ENCODE measurements at places on chromosomes 1 and 21.
A peak's percentile ranks its signal among the peaks of the same experiment; 100 is the strongest.

DNA sequence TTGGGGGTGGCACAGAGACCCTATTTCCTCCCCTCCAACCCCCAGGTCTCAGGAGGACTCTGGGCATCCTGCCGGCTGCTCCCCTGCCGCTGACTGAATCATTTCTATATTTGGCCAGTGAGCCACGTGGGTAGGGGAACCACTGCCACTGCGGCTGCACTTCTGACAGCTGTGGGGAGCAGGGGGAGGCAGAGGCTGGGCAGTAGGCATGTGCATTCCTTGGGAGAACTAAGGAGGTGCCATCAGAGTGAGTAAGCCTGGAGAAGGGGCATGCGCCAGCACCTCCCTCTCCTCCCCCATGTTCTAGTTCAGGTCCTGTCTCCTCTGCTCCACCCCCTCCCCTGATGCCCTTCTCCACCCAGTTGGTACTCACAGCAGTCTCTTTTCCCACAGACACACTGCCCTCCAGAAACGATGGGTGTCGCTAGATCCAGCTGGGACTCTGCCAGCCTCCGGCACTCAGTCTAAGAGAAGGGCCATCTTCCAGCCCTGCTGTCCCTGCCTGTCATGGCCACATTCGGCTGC is 12.0 kb downstream of the PPFIA4 start:
- DNase-seq = no peak

DNA sequence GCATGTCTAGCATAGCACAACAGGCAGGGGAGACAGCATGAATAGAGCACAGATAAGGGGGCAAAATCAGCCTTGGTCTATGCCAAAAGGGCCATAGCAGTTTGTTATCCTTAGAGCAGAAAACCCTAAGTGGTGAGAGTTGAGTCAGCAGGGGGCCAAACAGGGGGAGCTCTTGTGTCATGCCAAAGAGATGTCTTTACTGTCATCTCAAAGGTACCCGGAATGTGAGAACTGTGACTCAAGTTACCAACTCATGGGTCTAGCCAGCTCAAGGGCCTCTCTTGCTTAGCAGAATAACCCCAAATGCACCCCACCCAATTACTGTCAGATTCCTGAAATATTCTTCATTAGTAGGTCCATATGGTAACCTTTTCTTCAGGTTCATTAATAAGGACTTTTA is 45.9 kb upstream of the NRDC start:
- DNase-seq = peak; percentile 6

- DNase-seq = no peak
These were observed 181.5 kb downstream of the PLPP3 start for GRCh38 chr1:56397811-56398231.

DNA sequence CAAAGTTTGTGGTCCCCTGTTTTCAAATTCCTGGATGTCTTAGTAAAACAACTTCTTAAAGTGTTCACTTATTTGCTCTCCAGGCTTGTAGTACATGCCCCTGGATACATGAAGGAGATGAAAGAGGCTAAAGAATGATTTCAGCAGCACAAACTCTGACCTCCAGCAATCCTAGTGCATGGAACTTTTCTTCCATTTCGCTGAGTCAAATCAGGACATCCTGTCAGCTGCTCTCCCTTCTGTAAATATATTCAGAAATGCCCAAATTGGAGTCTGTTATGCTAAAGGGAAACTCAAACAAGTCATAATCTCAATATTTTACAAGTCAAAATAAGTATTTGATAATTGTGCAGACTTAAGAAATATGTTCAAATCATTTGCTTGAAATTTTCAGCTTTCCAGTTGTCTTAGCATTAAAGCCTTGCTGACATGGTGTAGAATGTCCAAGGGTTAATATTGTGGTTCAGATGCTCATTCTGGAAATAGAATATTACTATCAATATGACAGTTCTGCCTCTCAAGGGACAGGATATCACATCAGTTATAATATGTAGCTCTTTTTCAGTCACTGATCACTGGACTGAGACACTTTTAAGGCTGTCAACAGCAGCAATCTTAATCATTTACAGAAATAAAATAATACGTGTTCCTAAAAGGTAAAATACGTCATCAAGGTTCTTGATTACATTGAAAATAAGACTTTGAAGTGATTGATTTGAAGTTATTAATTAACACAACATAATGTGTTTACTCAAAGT is 1157.3 kb downstream of the PLA2G4A start:
- DNase-seq = no peak

DNA sequence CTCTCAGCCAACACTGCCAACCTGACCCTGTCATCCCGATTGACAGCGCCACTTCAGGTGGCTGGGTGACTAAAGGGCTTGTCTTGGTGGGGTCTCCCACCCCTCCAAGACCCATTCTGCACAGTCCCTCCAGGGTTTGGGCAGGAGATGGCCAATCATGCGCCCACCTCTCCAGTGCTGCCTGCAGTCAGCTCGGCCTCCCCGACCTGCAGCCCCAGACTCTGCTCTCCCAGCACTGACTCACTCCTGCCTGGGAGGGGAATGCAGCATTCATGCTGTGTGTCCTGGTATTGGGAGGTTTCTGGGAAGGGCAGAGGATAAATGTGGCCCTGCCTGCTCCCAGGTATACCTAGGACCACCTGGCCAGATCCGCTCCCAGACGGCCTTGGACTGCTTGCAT is 9.7 kb downstream of the TMEM81 start:
- DNase-seq = no peak

GRCh38 chr1:86825319-86825718 is 88.6 kb downstream of the SELENOF start:
- DNase-seq = no peak

DNA sequence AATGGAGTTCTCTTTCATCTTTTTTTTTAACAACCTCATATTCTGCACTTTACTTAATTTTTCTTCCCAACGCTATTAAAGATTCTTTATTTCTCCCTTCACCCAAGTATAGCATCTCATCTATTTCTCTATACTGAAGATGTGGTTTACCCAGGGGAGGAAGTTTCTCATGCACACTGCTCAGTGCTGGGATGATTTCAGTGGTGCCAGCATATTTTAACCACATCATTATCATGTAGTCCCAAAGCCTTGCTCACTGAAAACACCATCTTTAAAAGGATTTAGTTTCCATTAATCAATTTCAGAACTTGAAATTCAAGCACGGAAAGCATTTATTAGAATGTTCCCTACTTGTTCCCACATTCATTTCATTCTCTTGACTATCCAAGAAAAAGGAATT is 725.7 kb downstream of the USP25 start:
- DNase-seq = no peak

DNA sequence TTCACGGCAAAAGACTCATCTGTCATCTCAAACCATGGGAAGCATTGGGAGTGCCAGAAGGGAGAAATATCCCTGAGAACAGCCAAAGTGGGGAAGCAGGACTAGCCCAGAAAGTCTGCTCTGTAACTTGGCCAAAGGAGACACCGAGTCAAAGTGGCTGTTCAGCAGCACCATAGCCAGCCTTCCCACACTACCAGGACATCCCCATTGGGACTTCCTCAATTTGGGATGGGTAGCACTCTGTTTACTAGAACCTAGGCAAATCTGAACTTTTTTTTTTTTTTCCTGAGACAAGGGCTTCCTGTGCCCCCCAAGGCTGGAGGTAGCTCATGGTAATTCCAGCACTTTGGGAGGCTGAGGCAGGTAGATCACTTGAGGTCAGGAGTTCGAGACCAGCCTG is 93.0 kb downstream of the ENAH start:
- DNase-seq = no peak

GRCh38 chr1:95321531-95321930 is 87.5 kb downstream of the RWDD3 start:
- no peak for DNase-seq

DNA sequence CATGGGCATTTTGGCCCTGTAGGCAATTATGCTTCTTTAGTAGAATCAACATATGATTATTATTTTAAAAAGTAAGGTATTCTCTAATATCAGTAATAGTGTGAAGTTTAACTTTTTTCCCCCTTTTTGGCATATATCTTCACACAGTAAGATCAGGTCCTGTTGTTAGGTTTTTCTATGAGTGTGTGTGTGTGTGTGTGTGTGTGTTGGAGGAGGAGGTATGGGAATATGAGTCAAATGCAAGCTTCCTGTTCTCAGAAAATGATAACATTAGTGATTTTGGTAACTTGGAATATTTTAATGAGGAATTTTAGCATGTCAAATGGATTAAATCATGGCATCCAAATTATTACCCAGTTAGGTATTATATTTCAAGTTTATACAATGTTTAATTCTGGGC is 65.8 kb upstream of the BCL10 start:
- no peak for DNase-seq

DNA sequence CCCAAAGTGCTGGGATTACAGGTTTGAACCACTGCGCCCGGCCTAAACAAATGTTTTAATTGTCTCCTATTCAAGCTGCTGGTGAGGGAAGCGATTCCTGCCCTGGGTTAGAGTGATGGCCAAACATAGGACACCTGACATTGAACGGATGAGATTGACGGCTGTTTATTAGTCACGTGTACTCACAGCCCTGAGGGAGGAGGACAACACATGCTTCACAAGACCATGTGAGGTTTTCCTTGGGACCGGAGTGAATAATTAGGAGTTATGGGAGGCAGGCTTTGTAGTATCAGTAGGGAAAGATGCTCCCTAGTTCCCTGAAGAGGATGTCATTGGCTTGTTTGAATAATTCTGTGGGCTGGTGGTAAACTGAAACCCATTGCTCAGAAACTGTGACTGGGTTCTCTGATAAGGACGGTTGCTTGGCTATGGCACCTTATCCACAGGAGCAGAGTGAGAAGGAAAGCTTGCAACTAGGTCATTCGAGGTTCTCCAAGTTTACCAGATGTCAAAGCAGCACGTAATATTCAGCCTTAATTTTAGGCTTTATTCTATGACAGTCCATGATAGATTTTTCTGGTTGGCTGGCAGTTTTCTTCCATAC is 245.8 kb downstream of the PLA2G4A start:
- no peak for DNase-seq

GRCh38 chr1:65009176-65009575 is 42.8 kb upstream of the JAK1 start:
- DNase-seq = no peak

GRCh38 chr1:80462006-80462405 is 1338.7 kb upstream of the ADGRL2 start:
- no peak for DNase-seq

- DNase-seq = no peak
These were observed 110.2 kb upstream of the C1orf174 start for GRCh38 chr1:4010284-4010683.

- peak; percentile 25 for DNase-seq
These were observed 2.6 kb downstream of the PTTG1IP start for GRCh38 chr21:44870748-44871495.

- no peak for DNase-seq
These were observed 15.7 kb downstream of the RGS2 start for GRCh38 chr1:192824511-192824910.

- peak; percentile 50 for DNase-seq
These were observed 132.9 kb upstream of the DPYD start for GRCh38 chr1:98053471-98054366.

DNA sequence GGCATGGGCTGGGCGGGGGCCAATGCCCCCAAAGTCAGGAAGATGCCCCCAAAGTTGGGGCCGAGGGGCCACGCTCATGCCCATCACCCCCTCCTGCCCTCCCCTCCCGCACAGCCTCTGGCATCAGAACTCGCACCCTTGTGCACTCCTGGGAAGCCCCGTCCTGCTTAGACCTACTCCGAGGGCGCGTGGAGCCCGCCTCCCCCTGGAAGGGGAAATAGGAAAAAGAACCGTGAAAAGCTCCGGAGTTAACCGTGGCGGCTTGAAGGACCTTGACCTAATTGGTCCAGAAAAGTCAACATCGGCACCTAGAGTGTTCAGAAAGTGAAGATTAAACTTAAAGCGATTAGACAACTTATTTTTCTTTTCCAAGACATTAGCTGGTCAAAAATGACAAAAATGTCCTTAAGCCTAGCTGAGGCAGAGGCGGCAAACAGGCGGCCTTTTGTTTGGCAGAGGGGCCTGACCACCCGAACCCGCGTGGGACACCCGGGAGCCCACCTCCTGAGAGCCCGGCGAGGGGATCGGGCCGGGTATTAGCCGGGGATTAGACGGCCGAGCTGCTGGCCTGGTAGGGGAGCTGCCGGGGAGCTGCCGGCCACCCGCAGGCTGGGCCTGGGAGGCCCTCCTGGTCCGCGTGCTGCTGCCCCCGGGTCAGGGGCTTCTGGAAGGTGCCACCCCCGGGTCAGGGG is 65.5 kb downstream of the PRDM16 start:
- no peak for DNase-seq

DNA sequence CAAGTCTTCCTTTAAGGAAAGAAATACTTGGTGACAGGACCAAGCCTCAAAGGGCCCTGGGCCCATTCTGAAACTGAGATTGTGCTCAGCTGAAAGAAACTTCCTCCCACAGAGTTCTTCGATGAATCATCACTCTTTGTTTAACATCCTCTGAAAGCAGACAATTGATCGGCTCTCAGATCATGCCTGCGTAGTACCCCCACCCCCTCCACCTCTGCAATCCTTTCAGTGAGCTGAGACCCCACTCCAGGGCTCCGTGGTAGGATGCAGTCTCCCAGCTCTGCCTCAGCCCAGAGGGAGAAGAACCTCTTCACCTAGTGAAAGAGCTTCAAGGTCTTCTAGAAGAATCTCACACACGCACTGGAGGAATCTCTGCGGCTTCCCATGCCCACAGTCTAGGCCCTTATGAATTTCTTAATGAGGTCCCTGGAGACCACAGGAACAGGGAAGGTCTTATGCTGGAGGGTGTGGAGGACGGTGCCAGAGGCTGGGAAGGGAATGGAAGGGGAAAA is 104.9 kb upstream of the SOD1 start:
- peak; percentile 58 for DNase-seq

DNA sequence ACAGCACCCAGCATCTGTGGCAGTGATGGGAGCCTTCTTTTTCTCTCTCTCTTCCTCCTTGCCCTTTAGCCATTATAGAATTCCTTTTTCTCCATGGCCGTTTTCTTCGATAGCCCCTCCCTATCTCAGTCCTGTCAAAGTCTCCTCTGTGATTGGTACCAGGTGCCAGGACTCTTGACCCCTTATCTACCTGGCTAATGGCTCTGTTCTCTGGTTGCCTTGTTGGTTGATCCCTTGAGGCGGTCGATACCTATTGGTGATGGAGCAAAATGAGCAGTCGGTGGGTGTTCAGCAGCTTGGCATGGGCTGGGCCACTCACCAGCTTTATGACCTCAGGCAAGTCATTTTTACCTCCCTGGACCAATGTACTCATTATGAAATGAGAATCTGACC is 2.0 kb downstream of the ATF3 start:
- DNase-seq = no peak

- no peak for DNase-seq
These were observed 31.7 kb downstream of the ERICH3 start for GRCh38 chr1:74641876-74642275.

DNA sequence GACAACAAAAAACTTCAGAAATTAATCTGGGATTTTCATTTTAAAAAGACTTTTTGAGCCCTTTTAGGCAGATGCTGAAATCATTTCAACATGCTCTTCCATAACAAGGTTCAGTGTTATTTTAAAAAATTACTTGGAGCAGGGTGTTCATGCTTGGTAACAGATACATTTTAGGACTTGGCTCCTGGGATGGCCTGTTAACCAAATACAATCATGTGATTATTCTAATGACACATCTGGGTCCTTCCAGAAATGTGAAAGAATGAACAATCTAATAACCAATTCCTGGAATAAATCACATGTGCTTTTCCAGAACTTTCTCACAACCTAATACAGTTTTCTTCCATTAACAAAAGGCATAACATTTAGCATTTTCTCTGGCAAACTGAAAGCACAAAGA is 379.8 kb upstream of the RUNX1 start:
- no peak for DNase-seq

GRCh38 chr21:42669041-42669440 is 15.6 kb downstream of the PDE9A start:
- DNase-seq = no peak

All from stimulated activated CD4-positive, alpha-beta T cell treated with anti-CD3 and anti-CD28 coated beads, Interleukin-4, amount 100 ng/mL, for 24 hours (primary cell).